Fibroblast of lung (primary cell): ENCODE measurements at places on chromosomes 16 and 17.

- DNase-seq = no peak
Observed at GRCh38 chr17:9520649-9521048, 55.0 kb downstream of the STX8 start.

GRCh38 chr17:2107506-2107905 is 52.6 kb downstream of the HIC1 start:
- DNase-seq = no peak

DNA sequence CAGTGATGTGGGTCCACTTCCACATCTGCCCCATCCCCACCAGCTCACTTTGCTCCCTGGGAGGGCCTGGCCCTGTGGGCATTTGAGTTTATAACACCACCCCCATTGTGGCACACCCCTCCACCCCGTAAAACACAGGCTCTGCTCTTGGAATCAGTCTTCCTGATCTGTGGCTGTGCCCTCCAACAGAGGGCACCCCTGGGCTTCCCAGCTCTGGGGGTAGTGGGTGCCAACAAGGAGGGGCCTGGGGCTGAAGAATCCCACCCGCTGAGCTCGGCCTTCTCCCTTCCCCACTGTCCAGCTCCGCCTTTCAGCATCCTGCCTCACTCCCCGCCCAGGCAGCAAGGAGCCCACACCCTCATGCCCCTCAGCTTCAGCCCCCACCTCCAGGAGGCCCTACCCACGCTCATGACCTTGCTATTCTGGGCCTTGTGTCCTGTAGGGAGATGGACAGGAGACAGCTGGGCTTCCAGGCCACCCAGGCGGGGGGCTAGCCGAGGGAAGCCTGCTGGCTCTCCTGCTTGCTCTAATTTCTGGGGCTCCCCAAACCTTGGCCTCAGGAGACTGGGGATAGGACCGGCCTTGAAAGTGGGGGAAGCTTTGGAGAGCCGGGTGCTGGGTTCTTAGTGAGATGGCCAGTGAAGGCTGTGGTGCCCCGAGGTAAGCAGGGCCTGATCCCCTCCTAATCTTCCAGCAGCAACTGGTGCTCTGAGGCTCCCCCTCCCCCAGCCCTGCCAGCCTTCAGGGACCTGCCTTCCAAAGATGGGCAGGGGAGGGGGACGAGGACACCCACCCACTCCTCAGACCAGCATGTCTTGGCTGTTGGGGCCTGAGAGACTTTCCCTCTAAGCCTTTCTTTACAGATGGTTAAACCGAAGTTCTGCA is 2.9 kb upstream of the ATP2A1 start:
- DNase-seq = no peak

GRCh38 chr17:52546493-52546892 is 388.0 kb upstream of the CA10 start:
- DNase-seq = no peak

DNA sequence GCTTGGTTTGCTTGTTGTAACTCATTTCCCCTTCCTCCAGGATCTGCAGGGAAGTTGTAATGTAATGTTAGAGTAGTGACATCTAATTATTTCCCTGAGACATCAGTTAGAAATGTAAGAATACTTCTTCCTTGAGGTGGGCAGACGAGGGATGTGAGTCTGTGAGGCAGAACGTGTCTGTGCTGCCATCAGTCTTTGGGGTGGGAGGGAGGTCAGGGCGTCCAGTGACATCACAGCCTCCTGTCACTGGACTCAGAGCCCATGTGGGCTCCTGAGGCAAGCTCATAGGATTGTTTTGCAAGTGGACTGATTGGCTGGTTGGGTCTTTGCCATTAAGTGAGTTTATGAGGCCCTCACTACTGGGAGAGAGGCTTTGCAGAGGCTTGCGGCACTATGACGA is 188.8 kb downstream of the CCDC182 start:
- DNase-seq = peak; percentile 19

DNA sequence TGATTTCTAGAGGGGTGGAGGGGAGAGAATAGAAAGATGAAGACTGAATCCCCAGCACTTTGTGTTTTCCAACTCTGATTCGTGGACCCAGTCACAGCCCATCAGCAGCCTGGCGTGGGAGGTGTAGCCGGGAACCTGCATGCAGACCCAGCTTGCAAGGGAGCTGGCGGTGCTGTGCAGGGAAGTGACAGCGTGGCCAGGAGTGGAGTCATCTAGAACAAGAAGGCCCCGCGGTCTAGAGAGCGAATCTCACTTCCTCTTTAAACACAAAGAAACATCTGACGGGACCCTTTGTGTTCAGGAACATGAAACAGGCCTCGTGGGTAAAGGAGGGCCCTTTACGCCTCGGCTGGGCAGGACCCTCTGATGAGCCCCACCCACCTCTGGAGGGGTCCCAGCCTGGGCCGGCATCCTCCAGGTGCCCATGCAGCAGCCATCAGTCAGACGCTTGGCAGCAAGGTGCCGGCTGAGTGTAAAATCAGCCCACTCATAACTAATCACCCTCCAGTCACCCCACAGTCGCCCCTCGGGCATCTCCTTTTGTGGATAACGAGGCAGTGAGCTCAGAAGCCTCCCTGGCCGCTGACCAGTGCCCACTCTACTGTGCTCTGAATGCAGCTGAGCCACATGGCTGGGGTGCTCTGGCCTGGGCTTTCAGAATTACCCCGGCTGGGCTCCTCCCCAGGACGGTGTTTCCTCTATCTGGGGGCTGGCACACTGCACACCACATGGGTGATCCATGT is 4.4 kb downstream of the SNAI3 start:
- DNase-seq = no peak

DNA sequence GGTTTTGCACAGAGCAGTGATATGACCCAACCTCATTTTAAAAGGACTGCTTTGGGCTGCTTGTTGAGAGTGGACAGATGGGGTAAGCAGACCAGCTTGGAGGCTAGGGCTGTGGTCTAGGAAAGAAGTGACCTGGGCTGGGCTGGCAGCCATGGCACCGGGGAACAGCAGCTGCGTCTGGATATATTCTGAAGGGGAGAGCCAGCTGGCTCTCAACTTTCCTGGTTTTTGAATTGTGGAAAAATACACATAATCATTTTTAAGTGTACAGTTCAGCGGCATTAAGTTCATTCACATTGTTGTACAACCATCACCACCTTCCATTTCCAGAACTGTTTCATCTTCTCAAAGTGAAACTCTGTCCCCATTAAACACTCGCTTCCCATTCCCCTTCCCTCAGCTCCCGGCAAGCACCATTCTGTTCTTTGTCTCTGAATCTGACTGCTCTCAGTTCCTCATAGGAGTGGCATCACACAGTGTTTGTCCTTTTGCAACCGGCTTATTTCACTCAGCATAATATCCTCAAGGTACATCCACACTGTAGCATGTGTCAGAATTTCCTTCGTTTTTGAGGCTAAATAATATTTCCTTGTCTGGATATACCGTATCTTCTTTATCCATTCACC is 113.2 kb downstream of the SPECC1 start:
- no peak for DNase-seq

DNA sequence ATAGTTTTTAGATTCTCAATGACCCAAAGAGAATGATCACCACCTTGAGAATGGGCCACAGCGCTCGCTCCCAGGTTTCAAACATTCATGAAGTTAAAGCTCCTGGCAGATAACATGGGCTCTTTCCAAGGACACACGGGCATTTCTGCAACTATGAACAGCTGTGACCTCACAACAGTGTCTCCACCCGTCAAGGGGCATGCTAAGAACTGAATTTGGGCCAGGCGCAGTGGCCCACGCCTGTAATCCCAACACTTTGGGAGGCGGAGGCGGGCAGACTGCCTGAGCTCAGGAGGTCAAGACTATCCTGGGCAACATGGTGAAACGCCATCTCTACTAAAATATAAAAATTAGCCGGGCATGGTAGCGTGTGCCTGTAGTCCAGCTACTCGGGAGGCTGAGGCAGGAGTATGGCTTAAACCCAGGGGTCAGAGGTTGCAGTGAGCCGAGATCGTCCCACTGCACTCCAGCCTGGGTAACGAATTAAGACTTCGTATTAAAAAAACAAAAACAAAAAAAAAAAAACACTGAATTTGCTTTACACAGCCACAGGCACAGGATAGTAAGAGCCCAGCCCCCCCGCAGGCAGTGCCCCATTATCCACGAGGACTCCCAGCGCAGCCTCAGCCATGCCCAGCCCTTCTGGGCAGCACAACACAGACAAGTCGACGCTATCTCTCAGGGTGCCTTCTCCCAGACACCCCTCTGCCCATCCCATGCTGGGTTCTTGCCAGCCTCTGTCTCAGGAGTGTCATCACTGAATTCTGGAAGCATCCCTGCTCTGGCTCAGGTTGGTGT is 7.2 kb downstream of the USP7 start:
- DNase-seq = no peak

DNA sequence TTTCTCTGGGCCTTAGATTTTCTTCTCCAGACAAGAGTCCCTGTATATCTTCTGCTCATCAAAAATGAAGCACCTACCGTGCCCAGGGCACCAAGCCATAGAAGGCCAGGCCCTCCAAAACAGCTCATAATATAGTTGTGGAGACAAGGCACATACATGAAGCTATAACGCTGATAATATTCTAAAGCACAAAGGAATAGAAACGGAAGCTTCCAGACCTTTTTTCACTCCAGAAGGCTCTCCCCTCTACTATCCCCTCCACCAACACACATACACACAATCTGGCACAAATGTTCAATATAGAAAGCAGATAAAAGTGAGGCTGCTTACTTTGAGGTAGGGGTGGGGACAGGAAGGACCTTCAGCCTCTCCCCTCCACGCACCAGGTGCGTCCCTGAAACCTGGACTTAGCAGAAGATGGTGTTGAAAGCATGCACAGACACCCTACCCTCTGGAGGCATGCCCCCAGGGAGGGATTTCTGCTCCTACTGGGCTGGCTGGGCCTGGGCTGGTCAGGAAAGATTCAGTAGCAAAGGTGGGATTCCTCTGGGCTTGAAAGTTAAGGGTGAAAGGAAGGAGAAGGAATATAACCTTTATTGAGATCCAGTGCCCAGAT is 14.1 kb upstream of the SUPT4H1 start:
- DNase-seq = no peak

DNA sequence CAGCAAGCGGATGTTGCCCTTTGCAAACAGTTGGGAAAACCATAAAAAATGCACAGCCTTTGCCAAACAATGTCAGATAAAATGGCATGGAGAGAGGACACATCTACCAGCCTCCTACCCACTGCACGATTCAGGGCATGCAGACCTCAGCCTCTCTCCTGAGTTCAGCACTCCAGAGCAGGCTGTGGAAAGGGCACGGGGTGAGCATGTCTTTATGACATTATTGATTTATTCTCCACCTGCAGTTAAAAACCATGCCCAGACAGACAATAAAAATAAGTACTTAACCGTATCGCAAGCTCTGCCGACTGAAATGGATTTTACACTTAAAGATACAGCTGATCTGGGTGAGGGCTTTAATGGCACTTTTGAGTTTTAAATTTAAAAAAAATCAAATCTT is 127.1 kb downstream of the MAF start:
- no peak for DNase-seq

DNA sequence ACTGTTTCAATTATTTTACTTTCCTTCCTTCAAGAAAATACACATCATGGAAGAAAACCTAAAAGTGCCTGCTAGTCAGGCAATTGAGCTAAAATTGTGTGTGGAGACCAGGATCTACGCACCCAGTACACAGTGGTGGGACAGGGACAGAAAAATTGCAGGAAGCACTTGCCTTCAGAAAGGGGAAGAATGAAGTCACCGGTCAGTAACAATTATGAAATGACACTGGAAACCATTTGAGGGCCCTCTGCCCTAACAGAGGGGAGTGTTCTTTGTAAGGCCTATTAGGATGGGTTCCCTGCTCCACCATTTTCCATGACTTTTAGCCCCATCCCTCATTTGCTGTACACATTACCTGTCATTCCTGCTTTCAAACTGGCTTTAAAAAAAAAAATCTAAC is 4.5 kb upstream of the PHAF1 start:
- no peak for DNase-seq

DNA sequence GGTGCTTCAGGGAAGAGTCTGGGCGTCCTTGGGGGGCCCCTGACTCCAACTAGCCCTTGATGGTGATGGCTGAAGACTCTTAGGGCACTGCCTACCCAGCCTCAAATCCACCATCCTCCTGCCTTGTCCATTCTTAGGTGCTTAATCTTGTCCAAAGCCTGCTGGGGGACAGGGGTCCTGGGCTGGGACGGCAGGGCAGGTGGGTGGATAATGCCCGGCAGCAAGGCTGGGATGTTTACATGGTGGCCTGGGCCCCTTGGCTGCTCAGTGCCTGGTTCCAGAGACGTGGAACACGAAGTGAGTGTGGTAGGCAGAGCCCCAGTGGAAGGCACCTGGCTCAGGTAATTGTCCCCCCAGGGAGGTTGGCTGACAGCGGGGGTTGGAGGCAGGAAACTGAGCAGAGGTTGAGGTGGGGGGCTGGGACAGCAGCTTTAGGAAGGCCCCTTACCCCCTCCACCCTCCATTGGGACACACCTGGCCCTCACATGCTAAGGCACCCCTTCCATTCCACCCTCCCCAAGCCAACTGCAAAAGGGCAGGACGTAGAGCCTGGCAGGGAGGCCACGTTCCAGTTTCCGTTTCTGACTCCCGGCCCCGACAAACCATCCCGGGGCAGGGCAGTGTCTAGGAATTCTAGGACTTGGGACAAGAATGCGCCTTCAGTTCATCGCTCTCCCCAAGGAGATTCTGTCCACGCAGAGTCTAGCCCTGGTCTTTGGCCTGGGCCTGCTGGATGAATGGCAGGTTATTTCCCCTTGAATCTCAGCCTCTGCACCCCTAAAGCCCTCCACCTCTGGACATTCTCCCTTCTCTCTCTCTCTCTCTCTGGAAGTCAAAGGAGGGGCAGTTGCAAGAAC is 1.9 kb downstream of the FOXJ1 start:
- DNase-seq = no peak

- peak; percentile 88 for DNase-seq
Observed at GRCh38 chr16:85514598-85515318, 98.4 kb upstream of the GSE1 start.

GRCh38 chr17:20926532-20926931 is 116.3 kb downstream of the USP22 start:
- peak; percentile 50 for DNase-seq

GRCh38 chr17:82775001-82775823 is 23.3 kb downstream of the TBCD start:
- DNase-seq = peak; percentile 40

DNA sequence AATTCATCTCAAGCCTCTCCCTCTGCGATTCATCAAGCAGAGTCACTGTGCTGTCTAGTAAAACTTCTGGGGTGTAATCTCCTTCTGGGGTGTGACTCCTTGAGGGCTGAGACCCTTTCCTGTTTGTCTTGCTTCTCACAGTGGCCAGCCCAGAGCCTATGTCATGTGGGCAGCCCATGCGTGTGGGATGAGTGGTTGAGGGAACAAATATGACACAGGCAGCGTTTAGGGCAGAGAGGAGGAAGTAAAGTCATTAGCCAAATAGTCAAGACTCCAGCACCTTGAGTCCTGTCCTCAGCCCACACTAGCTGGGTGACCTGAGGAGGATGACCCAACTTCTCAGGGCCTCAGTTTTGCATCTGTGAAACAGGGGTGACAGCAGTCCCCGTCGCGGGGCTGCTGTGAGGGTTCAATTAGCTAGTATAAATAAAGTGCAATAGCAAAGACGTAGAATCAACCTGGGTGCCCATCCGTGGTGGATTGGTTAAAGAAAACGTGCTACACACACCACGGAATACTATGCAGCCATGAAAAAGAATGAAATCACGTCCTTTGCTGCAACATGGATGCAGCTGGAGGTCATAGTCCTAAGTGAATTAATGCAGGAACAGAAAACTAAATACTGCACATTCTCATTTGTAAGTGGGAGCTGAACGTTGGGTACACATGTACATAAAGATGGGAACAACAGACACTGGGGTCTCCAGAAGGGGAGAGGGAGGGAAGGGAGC is 4.5 kb upstream of the ITGAX start:
- no peak for DNase-seq
